ENCODE measurements at places on chromosomes 1 and 21. TPM values are rescaled to one million over a fixed set of nuclear protein-coding genes. Genes with fewer than 3 reads are reported as not detected.

DNA sequence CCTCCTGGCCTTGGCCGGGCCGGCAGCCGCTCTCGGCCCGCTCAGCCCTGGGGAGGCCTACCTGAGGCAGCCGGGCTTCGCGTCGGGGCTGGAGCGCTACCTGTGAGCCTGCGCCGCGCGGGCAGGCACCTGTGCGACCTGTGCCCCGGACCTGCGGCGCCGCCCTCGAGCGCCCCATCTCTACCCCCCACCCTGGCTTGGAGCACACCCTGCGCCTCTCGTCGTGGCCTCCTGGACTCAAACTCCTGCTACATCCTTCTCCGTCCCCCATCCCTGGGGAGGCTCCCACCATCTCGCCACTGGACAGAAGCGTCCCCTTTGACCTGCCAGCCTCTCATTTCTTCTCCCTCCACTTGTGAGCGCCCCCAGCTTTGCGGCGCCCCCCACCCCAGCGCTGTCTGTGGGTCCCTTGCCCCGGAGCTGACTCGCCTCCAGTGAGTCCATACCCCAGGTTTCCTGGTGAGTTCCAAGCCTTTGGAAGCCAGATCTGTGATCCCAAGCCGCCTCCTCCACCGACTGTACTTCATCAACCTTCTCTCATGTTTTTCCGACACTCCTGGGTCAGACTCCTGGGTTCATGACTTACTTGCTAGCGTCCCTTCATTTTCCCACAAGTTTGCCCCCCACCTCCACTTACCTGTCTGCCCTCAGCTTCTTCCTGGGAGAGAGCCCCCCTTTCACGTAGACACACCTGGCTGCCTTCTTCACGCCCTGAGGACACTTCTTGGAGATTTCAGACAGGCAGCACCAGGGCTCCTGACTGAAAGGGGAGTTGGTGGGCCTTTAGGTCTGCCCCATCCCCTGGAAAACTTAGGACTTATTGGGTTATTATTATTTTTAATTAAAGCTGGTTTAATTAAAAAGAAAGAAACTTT is 1.3 kb downstream of the FOXE3 start:
- no peak overlapping the region for H3K4me3 ChIP-seq
- H3K36me3 ChIP-seq = no peaks in the 10 kb centered on the region

GRCh38 chr1:110554871-110555801 is 36.2 kb upstream of the KCNA10 start:
- H3K27ac ChIP-seq = no peak overlapping the region
- peaks cover 29% of the 10 kb centered on the region for H3K27me3 ChIP-seq
- H3K4me1 ChIP-seq = peaks cover 3% of the 10 kb centered on the region
- H3K4me3 ChIP-seq = no peak overlapping the region

- H3K4me1 ChIP-seq = peaks cover 2% of the 10 kb centered on the region
- H3K27me3 ChIP-seq = no peaks in the 10 kb centered on the region
- H3K27ac ChIP-seq = no peak overlapping the region
- no peak overlapping the region for H3K4me3 ChIP-seq
- peak; percentile 65 for DNase-seq
- no peaks in the 10 kb centered on the region for H3K36me3 ChIP-seq
These were observed 31.5 kb downstream of the PRKAA2 start for GRCh38 chr1:56676571-56677035.

GRCh38 chr1:45522324-45523104 is 830 bp upstream of the PRDX1 start:
- peak overlapping the region; percentile 95 for H3K27ac ChIP-seq
- peaks cover 4% of the 10 kb centered on the region for H3K36me3 ChIP-seq

DNA sequence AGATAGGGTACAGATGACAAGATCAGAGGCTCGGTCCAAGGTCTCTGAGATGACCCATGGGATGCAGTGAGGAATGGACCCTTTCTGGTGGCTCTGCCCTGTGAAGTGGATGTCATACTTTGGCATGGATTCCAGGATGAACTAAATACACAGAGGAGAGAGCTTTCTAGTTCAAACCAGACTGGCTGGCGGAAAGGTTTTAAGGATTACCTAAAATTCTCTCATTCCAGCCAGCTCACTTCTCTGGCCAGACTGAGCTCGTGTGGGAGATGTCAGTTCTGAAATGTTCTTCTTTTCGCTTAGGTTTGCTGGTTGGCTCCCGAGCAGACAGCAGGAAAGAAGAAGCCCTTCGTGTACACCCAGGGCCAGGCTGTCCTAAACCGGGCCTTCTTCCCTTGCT is 6.2 kb downstream of the RNPEP start:
- no peak overlapping the region for H3K27ac ChIP-seq
- H3K36me3 ChIP-seq = peaks cover 25% of the 10 kb centered on the region
- H3K4me3 ChIP-seq = no peak overlapping the region
- no peaks in the 10 kb centered on the region for H3K4me1 ChIP-seq
- H3K27me3 ChIP-seq = no peaks in the 10 kb centered on the region

DNA sequence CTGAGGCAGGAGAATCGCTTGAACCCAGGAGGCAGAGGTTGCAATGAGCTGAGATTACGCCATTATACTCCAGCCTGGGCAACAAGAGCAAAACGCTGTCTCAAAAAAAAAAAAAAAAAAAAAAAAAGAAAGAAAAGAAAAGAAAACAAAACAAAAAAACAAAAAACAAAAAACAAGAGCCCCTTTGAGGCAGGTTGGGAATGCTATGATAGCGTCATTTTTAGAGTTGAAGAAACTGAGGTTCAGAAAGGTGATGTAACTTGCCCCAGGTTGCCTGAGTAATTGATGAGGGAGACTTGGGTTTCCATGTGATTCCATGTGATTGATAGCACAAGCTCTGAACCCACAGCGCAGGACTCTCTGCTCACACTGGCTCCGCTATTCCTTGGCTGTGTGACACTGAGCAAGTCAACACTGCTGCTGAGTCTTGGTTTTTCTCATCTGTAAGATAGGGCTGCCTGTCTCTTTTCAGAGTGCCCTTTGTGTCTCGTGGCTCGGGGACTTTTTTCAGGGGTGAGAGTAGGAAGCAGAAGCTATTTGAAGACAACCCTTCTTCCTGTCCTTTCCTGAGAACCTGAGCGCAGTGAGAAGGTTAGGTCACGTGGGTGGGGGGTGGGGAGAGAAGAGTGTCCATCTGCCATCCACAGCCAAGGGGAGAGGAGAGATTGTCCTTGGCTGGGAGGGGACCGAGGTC is 2.5 kb downstream of the CNR2 start:
- no peaks in the 10 kb centered on the region for H3K4me1 ChIP-seq
- peaks cover 1% of the 10 kb centered on the region for H3K27me3 ChIP-seq
- no peak for DNase-seq
- no peaks in the 10 kb centered on the region for H3K36me3 ChIP-seq
- no peak overlapping the region for H3K4me3 ChIP-seq

DNA sequence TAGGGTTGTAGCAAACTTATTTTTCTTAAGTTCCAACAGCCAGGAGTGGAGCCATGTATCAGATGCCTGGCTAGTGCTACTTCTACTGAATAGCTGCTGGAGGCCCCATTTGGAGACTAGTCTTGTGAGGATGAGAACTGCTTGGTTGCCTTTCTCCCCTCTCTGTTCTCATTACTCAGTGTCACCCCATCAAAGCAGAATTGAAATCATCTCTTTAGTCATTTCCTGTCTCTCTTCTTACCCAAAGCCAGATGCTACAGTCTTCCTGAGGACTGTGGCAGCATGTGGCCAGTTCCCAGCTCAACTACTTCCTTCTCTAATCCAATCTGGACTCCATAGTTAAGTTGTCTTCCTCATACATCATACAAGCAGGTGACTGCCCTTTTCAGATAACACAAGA is 197.5 kb downstream of the BRINP2 start:
- peak; percentile 12 for DNase-seq
- no peak overlapping the region for H3K27ac ChIP-seq
- H3K27me3 ChIP-seq = no peaks in the 10 kb centered on the region
- no peaks in the 10 kb centered on the region for H3K36me3 ChIP-seq
- no peaks in the 10 kb centered on the region for H3K4me1 ChIP-seq

DNA sequence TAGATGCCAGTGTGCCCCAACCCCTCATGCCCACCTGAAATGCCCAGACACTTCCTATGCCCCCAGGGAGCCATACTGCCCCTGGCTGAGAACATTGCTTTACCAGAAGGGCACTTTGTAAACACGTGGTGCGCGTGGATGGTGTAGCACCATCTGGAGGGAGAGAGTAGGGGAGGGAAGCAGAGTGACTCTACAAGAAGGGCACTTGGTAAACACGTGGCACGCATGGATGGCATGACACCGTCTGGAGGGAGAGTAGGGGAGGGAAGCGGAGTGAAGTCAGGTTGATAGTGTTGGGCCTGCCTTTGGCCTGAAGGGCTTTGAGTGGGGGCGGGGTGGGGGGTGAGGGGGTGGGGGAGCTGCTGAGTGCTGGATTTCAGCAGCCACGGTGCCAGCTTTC is 324.0 kb upstream of the VAMP3 start:
- no peak for DNase-seq
- H3K27me3 ChIP-seq = no peaks in the 10 kb centered on the region
- H3K4me1 ChIP-seq = no peaks in the 10 kb centered on the region
- no peaks in the 10 kb centered on the region for H3K36me3 ChIP-seq

FMN2 gene
- total RNA-seq = 2.4 TPM

GRCh38 chr1:223198628-223198965 is 55.5 kb upstream of the TLR5 start:
- H3K4me1 ChIP-seq = no peaks in the 10 kb centered on the region
- no peak for DNase-seq
- H3K27me3 ChIP-seq = no peaks in the 10 kb centered on the region
- no peak overlapping the region for H3K4me3 ChIP-seq
- no peaks in the 10 kb centered on the region for H3K36me3 ChIP-seq

MPL gene
- not detected for total RNA-seq

INTS7 gene
- total RNA-seq = 14.9 TPM

CNR2 gene
- total RNA-seq = not detected

GRCh38 chr1:179369751-179370341 is 4.1 kb downstream of the AXDND1 start:
- no peaks in the 10 kb centered on the region for H3K27me3 ChIP-seq
- DNase-seq = peak; percentile 37
- H3K27ac ChIP-seq = no peak overlapping the region
- no peaks in the 10 kb centered on the region for H3K36me3 ChIP-seq

POGZ gene
- total RNA-seq = 63.9 TPM

DNA sequence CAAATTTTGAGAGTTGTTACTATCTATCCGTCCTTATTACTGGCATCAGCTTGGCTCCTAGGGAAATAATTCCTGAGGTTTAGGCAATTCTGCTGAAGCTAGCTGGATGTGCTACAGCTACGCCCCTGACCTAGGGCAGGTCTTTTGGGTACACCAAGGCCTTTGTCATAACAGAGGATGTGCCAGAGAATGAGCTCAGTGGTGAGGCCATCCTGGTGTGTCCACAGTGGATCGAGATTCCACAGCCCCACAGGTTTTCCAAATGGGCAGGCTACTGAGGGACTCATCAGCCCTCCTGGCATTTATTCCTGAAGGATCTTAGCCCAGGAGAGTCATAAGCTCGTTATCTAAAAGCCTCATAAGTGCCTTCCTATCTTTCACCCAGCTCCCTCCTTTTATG is 475.2 kb upstream of the USP24 start:
- H3K4me3 ChIP-seq = no peak overlapping the region
- no peaks in the 10 kb centered on the region for H3K27me3 ChIP-seq
- no peak for DNase-seq
- H3K36me3 ChIP-seq = no peaks in the 10 kb centered on the region
- peaks cover 12% of the 10 kb centered on the region for H3K4me1 ChIP-seq

- no peak for DNase-seq
- H3K27me3 ChIP-seq = no peaks in the 10 kb centered on the region
- H3K27ac ChIP-seq = peak overlapping the region; percentile 100
- no peaks in the 10 kb centered on the region for H3K36me3 ChIP-seq
- peaks cover 70% of the 10 kb centered on the region for H3K4me1 ChIP-seq
These were observed 1.2 kb downstream of the GLIS1 start for GRCh38 chr1:53737648-53738204.

DNA sequence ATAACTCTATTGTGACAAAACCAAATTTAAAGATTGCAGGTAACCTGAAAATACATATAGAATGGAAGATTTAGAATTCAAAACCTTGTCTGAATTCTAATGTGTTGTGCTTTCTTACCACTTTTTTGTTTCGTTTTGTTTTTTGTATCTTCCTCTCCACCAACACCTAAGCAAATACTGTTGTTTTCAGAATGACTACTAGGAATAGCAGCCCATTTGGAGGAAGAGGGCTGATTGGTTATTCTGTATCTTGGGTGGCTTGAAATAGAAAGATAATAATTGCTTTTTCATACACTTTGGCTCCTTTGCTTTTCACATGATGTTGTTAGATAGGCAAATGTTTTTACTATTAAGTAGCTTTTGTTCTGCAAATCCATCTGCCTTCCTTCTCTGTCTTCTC is 61.0 kb upstream of the LRRC7 start:
- H3K27me3 ChIP-seq = no peaks in the 10 kb centered on the region
- no peak for DNase-seq
- H3K4me1 ChIP-seq = no peaks in the 10 kb centered on the region
- no peak overlapping the region for H3K27ac ChIP-seq
- no peaks in the 10 kb centered on the region for H3K36me3 ChIP-seq

LCE2C gene
- total RNA-seq = not detected

DNA sequence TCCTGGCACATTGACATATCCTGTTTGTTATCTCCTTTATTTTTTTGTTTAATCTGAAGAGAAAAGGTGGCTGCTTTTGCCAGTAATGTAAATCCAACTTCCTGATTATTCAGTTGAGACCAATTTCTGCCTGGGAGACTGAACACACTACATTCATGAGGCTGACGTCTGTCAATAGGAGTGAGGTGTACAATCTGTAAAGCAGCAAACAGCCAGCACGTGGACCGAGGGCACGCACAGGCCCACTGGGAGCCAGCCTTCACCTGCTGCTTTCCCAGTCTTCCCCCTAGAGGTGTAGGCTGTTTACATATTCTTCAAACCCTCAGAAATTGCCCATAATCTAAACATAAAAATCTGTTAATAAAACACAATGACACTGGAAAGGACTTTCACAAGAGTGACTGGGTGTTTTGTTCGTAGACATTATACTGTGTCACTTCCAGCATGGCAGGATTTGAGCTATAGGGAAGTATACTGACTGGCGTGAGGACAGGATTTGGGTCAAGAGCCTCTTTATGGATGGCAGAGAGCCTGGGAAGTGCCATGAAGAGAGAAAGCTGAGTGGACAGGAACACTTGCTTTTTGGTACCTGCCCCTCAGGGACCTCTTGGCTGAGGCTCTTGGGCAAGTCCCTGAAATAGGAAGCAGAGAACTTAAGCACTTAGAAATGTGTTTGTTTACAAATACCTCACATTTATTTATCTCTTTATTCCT is 552.9 kb upstream of the CAMK1G start:
- H3K27me3 ChIP-seq = no peaks in the 10 kb centered on the region
- no peaks in the 10 kb centered on the region for H3K36me3 ChIP-seq
- no peaks in the 10 kb centered on the region for H3K4me1 ChIP-seq
- H3K27ac ChIP-seq = no peak overlapping the region
- H3K4me3 ChIP-seq = no peak overlapping the region

DNA sequence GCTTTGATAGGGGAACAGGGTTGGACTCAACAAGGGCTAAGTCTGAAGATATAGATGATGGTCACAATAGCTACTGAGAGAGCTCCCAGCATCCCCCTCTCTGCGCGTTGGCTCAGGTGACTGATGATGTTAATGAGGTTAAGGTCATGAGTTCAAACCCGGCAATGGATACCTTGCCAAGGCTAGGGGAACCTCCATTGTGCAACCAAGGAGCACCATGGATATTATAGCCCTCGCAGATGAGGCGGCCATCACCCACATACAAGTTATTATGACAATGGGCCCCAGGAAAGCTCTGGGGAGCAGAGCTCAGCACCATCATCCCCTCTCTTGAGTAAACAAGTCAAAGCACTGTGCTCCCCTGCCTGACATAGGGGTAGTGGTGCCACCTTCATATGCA is 8.2 kb downstream of the KCNA2 start:
- no peak overlapping the region for H3K4me3 ChIP-seq
- no peak for DNase-seq
- no peaks in the 10 kb centered on the region for H3K27me3 ChIP-seq
- H3K27ac ChIP-seq = no peak overlapping the region
- no peaks in the 10 kb centered on the region for H3K4me1 ChIP-seq
- no peaks in the 10 kb centered on the region for H3K36me3 ChIP-seq
